Bronchial smooth muscle cell (primary cell): ENCODE measurements at places on chromosomes 2 and 18. TPM values are rescaled to one million over a fixed set of nuclear protein-coding genes. Genes with fewer than 3 reads are reported as not detected.

The DSC2 gene
- under 0.01 and 0.09 TPM in 2 replicates for total RNA-seq

The MAIP1 gene
- 14.0 and 21.3 TPM in 2 replicates for total RNA-seq

The CFAP65 gene
- under 0.01 TPM in 1 of 2 replicates, not detected in the other for total RNA-seq

The PSMA8 gene
- total RNA-seq: not detected in 2 replicates

The DQX1 gene
- total RNA-seq: 0.16 TPM in 1 of 2 replicates, not detected in the other

The SLC11A1 gene
- total RNA-seq: 0.16 and 0.26 TPM in 2 replicates

The MAL gene
- 0.16 and 0.17 TPM in 2 replicates for total RNA-seq

The MCEE gene
- total RNA-seq: 23.8 and 25.1 TPM in 2 replicates

The IGFBP5 gene
- 213 and 793 TPM in 2 replicates for total RNA-seq

The CFC1 gene
- not detected in 2 replicates for total RNA-seq

The PAX8 gene
- 0.43 and 0.79 TPM in 2 replicates for total RNA-seq

The NEDD4L gene
- total RNA-seq: 0.95 and 14.6 TPM in 2 replicates

The TUBA4B gene
- total RNA-seq: under 0.01 TPM in 1 of 2 replicates, not detected in the other

The PLCD4 gene
- total RNA-seq: 6.1 and 7.6 TPM in 2 replicates

The SH3RF3 gene
- 1.9 and 2.5 TPM in 2 replicates for total RNA-seq

The SIX3 gene
- not detected in 2 replicates for total RNA-seq

The SS18 gene
- total RNA-seq: 69.7 and 83.1 TPM in 2 replicates

The SFTPB gene
- 0.17 TPM in 1 of 2 replicates, not detected in the other for total RNA-seq

The ALPG gene
- not detected in 2 replicates for total RNA-seq

The SLC4A5 gene
- 0.16 and 0.26 TPM in 2 replicates for total RNA-seq

The PECR gene
- 15.4 and 15.8 TPM in 2 replicates for total RNA-seq

The SPP2 gene
- total RNA-seq: 0.16 TPM in 1 of 2 replicates, not detected in the other

The EPHA4 gene
- 3.0 and 9.0 TPM in 2 replicates for total RNA-seq

The REG1B gene
- total RNA-seq: not detected in 2 replicates

The RAB11FIP5 gene
- 19.9 and 25.8 TPM in 2 replicates for total RNA-seq

The MFSD2B gene
- under 0.01 and 0.17 TPM in 2 replicates for total RNA-seq

The RGPD6 gene
- 12.3 and 34.7 TPM in 2 replicates for total RNA-seq

The ATP9B gene
- 41.3 and 46.7 TPM in 2 replicates for total RNA-seq

The NEU2 gene
- not detected in 2 replicates for total RNA-seq

The ODC1 gene
- total RNA-seq: 47.8 and 54.3 TPM in 2 replicates

The COL3A1 gene
- 2,857 and 3,691 TPM in 2 replicates for total RNA-seq

The SKOR2 gene
- total RNA-seq: not detected in 2 replicates

The ZC3H15 gene
- 62.4 and 63.8 TPM in 2 replicates for total RNA-seq

The RANBP2 gene
- 37.6 and 53.4 TPM in 2 replicates for total RNA-seq

The CROCC2 gene
- total RNA-seq: 0.26 and 0.63 TPM in 2 replicates

The EFHD1 gene
- not detected in 2 replicates for total RNA-seq

The ZNF396 gene
- total RNA-seq: 1.4 and 2.2 TPM in 2 replicates

The RAPGEF4 gene
- total RNA-seq: 0.79 and 1.9 TPM in 2 replicates
